Fibroblast of the aortic adventitia (primary cell): ENCODE measurements at places on chromosomes 16 and 17.

GRCh38 chr16:19844945-19845641 is 39.6 kb downstream of the GPRC5B start:
- peak; percentile 72 for DNase-seq

DNA sequence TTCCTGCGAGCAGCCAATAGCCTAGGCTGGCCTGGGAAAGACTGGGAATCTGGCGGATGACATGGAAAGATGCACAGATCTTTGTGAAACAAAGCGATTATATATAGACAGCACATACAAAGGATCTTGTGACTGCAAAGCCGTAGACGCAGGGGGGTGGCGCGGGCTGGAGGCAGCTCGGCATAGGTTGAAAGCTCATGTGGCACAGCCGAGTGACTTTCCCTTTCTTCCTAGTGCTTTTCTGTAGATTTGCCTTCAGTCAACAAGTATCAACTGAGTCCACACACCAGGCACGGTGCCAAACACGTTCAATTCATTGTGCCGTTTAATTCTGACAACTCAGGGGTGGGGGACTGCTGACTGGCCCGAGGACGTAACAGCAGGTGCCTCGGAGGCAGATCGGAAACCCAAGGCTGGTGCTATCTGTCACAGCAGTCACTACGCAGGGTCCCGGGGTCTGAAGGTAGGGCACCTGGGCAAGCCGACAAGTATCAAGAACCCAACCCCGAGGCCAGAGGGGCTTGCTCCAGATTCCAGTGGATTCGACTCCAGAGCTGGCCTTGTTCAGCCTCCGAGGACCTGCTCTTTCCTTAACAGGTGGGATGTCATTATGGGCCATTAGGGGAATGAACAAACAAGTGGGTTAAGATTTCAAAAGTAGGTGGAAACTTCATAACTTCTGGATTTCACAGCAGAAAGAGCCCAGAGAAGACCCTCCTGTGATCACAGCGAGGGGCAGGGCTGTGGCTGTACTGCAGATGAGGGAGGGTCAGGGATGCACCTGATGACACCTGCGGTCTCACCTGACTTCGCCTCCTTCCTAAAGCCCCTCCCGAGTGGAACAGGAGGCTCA is 5.9 kb downstream of the PAM16 start:
- no peak for DNase-seq

DNA sequence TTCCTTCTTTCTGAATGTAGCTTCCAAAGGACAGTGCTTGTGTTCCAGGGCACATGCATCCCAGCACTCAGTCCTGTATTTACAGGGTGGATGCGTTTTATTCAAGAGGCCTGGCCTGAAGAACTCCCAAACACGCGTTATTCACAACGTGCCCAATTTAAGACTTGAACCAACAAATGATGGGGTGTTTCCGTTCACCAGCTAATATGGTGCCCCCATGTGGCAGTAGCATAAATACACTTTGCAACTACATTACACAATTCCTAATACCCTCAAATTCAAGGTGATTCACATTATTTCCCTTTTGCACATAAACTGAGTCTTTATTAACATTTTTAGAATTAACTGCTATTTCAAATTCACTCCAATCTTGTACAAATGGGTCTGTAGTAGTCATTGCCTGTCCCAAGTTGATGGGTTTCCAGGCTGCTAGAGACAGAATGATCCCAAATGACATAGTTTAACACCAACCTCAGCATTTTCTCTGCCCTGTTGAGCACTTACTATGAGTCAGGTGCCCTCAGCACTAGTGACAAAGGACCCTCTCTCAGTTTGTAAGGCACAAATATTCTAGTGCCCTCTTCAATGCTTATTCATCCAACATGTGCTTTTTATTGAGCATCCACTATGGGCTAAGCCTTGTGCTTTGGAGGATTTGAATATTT is 26.9 kb downstream of the HSD17B2 start:
- DNase-seq, result peak; percentile 40

DNA sequence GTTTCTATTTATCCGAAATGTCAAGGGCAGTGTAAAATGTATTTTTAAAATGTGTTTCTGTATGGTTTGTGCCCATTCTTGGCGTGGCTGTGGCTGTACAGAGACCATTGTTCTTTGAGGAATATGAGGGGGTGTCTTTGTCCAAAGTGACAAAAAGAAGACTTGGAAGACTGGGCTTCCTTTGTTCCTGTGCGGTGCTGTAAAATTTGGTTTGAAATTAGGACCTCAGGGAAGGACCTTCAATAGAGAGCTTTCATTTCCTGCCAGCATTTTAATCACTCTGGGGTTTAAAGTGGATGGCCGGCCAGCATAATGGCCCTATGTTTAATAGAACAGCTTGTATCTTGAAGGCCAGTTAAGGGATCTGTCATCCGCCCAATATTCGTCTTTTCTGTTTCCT is 190.1 kb upstream of the TBX2 start:
- no peak for DNase-seq

GRCh38 chr16:17989255-17989654 is 347.3 kb downstream of the NPIPA8 start:
- DNase-seq, result no peak

GRCh38 chr16:86708431-86708830 is 130.1 kb downstream of the FOXL1 start:
- DNase-seq, result no peak

- DNase-seq, result no peak
These were observed 27.1 kb downstream of the ADAM11 start for GRCh38 chr17:44785921-44786320.

DNA sequence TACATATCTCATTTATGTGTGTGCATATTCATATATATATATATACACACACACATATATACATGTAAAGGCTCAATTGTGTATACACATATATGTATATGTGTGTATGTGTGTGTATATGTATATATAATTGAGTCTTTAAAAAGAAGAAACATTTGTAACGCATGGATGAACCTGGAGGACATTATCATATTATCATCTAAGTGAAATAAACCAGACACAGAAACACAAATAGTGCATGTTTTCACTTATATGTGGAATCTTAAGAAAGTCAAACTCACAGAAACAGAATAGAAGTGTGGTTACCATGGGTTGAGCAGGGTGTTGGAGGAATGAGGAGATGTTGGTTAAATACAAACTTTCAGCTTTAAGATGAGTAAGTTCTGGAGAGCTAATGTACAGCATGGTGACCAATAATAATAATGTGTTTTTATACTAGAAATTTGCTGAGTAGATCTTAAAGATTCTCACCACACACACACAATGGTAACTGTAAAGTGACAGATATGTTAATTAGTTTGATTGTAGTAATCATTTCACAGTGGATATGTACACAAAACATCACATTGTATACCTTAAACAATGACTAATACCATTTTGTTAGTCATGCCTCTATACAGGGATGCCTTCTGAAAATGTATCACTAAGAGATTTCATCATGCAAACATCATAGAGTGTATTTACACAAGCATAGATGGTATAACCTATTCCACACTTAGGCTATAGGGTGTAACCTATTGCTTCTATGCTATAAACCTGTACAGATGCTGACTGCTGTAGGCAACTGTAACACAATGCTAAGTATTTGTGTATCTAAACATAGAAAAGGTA is 132.6 kb upstream of the CACNG5 start:
- DNase-seq, result no peak

- no peak for DNase-seq
These were observed 953.5 kb downstream of the CDH11 start for GRCh38 chr16:64168371-64168770.

DNA sequence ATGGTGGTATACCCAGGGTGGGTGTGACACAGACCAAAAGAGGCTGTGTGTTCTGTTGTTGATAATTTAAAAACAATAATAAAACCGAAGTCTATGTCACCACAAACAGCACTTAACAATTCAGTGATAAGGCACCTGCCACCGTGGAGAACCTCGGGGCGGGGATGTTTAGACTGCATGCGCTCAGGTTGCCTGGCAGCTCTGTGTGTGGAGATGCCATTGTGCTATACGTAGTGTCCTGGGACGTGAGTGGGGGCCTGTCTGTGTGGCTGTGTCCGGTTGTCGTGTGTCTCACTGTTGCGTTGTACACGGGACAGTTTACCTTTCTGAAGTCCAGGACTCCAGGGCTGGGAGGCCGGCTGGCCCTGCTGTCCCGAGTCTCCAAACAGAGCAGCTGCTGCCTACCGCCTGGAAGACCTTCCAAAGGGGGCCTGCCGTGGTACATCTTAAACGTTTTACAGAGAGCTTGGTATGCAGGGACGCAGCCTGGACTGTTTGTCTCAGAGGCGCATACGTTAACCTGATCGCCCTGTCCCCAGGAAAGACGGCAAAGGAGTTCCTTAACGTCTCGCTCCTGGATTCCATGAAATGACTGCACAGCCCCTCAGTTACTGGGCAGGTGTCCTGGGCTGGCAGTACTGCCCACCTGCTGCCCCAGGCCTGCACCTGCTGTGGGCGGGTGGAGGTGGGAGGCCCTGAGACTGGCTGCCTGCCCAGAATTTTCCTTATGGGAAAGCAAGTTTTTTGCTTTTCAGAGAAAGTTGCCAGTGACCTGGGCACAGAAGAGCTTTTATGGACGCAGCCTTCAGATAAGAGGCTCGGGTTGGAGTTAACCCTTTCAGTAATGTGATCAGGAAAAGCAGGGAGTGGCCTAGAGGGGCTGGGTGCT is 19.0 kb downstream of the SPIRE2 start:
- no peak for DNase-seq

- no peak for DNase-seq
These were observed 53.9 kb upstream of the ACSF3 start for GRCh38 chr16:89039756-89040155.

GRCh38 chr17:67718325-67718941 is 697 bp downstream of the NOL11 start:
- DNase-seq, result peak; percentile 18

DNA sequence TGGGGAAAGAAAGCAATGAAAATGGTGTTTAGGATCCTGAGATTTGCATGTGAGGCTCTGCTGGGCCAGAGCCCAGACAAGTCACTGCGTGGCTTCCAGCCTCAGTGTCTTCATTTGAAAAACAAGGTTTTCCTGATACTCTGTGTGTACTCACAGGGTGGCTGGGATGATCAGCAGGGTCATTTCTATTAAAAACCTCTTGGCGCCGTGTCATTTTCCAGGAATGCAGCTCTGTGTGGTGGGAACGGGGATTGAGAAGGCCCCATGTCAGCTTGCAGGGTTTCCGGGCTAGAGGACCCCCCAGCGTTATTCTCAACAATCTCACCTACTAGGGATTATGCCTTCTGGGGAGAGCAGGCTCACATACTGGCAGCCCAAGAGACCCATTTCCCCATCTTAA is 73.5 kb downstream of the FOXL1 start:
- DNase-seq, result no peak

DNA sequence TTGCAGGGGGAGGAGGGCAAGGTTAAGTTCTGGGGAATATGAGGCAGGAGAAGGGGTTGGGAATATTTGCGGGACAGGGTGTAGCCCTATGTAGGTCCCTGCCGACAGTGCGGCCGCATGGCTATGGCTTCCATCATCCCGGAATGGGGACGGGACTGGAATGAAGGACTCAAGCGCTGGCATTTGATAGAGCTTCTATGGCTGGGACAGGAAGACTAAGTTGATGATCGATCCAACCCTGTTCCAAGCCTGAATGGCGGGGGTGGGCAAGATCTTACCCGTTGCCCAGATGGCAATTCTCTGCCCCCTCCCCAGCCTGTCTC is 47.1 kb downstream of the SRCIN1 start:
- no peak for DNase-seq

- no peak for DNase-seq
These were observed 42.7 kb downstream of the ADGRG5 start for GRCh38 chr16:57585051-57585687.

- no peak for DNase-seq
These were observed 31.0 kb downstream of the PMM2 start for GRCh38 chr16:8828541-8829165.

DNA sequence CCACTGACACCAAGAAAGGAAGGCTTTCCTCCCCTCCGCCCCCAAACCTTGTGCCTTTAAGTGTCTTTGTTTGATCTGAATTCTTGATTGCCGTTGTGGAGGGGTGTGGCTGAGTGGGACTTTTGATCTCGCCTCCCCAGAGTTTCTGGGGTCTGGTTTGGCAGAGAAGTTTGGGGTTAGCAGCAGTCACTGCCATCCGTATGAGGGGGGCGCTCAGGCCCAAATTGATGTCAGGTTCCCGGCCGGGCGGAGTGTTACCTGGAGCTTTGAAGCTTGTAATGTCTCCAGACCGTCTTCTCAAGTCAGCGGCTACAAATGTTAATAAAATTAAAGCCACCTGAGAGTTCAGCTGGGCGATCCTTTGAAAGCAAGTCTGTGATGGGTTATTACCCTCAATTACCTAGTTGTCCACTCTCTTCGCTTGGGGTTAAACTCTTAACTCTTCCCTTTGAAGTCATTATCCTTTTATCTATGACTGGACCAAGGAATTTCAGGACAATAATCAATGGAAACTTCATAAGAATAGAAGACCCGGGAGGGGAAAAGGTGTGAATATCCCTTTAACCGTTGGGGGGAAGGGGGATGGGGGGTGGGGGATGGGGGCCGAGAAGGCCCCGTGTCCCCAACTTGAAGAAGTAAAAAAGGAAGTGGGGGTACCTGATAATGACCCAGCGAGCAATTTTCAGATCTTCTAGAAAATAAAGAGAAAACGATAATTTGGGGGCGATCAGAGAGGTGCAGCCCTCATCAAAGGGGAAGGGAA is 31.8 kb upstream of the AXIN2 start:
- no peak for DNase-seq

DNA sequence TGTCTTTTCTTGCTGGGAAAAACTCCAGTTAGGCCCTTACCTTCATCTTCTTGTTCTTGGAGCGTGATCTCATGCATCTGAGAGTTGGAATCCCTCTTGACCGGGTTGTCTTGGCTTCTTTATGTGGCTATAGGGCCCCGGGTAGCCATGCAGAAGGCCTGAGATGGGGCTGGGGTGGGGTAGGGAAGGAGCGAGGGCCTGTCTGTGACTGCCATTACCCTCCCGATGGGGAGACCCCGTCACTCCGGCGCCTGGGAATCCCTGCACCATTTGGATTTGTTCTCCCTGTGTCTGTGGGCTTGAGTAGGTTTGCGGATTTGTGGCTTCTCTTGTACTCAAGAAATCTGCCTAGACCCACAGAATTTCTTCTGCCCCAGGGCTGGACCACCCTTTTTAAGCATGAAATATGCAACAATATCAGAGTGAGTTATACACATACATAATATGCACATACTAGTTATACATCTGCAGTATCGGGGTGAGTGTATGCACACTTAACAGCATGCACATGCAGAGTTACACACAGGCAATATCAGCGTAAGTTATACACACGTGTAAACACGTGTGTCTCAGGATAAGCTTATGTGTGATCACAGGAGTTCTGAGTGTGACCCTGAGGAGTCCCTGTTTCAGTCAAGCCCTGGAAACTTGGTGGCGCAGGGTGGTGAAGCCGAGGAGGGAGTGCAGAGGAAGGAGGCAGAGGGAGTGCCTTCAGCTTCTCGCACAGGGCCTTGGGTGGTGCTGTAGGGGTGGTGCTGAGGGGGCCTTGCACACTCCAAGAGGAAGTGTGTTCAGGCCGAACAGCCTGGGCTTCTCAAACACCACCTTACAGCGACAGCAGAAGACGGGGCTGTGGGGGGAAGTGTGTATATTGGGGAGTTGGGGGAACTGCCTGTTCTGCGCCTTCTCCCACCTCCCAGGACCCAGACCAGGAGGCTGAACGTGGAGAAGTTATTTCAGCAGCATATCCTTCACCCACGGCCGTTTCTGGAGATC is 18.5 kb downstream of the CCDC42 start:
- no peak for DNase-seq
